Activated naive CD4-positive, alpha-beta T cell treated with anti-CD3 and anti-CD28 coated beads, Interleukin-2, amount 50 U/mL, for 16 hours (primary cell): ENCODE measurements at places on chromosomes 16 and 17.

DNA sequence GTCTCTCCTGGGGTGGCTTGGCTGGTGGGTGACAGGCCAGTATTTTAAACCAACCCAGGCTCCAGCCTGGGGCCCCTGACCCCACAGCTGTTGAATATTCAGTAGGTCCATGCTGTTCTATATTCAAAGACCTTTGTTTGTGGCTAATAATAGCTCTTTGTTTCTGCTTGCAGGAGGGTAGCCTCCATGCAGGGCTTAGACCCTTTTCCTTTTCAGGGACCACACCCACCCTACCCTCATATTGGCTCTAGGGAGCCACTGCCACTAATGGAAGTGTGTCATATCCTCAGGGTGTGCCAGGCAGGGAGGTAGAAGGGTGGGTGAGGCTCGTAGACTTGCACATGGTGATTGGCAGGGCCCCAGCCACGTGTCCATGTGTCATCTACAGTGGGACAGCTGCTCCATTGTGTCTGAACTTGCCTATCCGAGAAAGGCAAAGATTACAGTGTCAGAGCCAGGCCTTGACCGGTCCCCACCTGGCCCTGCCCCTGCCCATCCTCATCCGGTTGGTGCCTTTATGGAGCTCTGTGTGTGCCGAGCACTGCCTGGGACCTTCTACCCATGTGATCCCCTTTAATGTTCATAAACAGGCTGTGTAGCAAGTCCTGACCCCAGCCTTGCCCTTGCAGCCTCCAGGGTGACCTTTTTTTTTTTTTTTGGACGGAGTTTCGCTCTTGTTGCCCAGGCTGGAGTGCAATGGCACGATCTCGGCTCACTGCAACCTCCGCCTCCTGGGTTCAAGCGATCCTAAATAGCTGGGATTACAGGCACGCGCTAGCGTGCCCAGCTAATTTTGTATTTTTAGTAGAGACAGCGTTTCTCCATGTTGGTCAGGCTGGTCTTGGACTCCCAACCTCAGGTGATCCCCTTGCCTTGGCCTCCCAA lies 22.1 kb downstream of the TMC7 start:
- DNase-seq, result no peak

DNA sequence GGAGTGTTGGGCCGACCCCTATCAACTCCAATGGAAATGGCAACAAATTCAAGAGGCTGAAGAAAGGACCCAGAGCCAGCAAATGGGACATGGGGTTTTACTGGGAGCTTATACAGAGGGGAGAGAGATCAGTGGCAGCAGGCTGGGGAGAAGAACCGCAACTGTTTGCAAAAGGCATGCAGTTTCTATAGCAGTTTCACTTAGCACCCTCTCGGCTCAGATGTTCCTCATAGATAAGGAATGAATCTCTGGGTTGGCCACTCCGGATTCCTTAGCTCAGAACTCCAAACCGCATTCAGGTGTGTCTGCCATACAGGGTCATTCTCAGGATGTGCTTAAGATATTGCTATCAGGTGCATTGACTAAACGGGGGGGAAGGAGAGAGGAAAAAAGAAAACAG lies 71.1 kb upstream of the RPL38 start:
- DNase-seq, result no peak

- no peak for DNase-seq
These were observed 32.9 kb downstream of the PGS1 start for GRCh38 chr17:78411241-78411857.

DNA sequence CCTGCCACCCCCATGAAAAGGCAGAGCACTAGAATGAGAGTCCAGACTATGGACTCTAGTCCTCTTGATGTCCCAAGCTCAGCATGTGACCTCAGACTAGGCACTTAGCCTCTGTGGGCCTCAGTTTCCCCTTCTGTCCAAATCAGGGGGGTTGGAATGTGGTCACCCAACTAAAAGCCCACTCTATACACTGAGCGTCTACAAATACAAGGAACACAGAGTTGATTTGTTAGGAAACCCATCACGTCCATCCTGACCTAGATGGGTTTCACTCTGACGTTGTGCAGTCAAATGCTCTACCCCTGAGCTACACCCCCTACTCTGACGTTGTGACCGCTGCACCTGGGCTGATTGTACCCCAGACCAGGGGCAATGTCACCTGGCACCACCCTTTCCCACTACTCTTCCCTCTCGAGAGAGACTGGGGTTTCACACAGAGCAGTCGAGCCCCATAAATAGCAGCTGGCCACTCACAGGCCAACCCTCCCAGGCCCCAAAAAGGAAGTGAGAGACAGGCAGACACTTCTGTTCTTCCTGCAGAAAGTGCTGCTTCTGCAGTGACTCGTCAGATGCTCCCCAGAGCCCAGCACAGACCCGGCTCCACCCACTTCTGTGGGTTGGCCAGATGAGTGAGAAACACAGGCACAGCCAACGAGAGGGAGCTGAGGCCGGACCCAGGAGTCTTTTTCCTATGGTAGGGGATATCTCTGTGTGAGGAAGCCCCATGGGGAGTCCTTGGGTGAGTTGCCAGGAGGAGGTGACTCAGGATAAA lies 16.1 kb upstream of the TNFRSF13B start:
- peak; percentile 47 for DNase-seq

DNA sequence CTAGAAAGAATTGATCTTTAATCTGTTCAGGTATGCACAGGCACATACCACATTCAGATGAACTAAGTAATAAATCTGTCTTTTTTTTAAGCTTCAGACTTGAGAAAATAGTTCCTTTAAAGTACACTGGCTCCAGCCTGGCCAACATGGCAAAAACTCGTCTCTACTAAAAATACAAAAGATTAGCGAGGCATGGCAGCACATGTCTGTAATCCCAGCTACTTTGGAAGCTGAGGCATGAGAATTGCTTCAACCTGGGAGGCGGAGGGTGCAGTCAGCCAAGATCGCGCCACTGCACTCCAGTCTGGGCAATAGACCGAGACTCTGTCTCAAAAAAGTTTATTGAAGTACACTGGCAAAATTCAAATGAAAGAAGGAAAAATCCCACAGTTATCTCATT lies 111.0 kb upstream of the NETO2 start:
- DNase-seq, result no peak

DNA sequence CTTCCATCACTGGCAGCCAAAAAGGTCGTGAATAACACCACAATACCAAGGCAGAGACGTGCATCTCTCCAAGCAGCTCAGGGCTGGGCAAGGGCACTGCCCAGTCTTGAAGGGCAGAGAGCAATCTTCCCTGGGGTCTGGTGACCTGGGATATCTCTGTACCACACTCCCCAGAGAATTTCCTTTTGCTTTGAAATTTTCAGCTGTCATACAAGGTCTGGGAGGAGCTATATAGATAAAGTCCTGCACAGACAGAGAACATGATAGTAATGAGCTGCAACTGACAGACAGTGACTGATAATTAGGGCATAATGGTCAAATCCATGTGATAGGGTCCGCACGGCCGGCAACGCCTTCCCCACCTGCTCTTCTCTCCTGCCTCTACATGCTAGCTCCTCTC lies 68.2 kb downstream of the DYNLRB2 start:
- DNase-seq, result no peak

GRCh38 chr16:88458039-88458772 lies 5.1 kb downstream of the ZFPM1 start:
- DNase-seq, result no peak

DNA sequence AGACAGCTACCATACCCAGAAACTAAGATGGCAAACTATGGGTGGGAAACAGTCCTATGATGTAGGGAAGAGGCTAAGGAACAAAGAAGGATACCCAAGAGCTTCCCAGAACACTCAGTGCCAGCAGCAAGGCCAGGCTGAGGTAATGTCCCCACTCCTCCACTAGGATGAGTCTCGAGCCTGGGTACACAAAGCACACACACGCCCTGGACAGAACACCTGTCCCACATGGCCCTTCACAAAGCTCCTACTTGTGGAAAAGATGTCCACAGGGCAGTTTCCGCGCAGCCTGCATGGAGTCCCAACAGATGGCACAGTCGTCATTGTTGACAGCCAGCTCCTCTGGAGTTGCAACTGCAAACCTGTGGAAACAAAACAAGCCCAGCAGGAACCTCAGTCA lies 23.9 kb downstream of the AMFR start:
- DNase-seq, result no peak

DNA sequence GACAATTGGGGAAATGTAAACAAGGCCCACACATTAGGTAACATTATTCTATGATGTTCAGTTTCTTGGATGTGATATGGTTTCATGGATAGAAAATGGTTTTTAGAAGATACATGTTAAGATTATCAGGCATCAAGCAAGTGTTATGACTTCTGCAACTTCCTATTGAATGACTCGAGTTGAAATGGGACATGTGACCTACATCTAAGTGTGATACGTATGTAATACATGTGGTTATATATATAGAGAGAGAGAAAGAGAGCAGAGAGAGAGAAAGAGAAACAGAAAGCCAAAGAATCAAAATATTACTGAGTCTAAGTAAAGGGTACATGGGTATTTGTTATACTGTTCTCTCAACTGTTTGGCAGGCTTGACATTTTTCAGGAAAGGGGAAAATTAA lies 1.7 kb downstream of the TMEM170A start:
- DNase-seq, result no peak

- DNase-seq, result no peak
These were observed 56.1 kb upstream of the RBL2 start for GRCh38 chr16:53378138-53378537.

- DNase-seq, result no peak
These were observed at the start of gene RHBDL1 for GRCh38 chr16:674968-675883. Gene RHBDL1, plus strand, starts transcription at chr16:675671. Its CDS starts 120 bp downstream, at chr16:675791.

DNA sequence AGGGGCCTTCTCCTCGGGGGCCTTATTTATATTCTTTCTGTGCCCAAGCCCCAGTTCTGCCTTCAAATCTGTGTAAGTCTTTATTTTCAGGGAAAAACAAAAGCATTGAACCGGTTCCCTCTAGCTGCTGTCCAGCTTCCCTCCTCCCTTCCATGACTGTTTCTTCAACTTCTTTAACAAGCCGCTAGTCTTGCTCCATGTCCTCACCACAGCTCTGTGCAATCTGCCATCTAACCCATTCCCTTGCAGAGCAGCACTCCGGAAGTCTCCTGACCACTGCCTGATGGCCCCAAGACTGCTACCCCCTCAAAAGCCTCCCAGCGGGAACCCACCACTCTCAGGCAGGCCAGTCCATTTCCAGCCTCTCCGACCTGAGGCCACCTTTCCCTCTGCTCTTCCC lies 16.9 kb downstream of the EMC8 start:
- DNase-seq, result no peak

GRCh38 chr17:48996722-48997102 lies 473 bp upstream of the IGF2BP1 start:
- DNase-seq, result no peak

DNA sequence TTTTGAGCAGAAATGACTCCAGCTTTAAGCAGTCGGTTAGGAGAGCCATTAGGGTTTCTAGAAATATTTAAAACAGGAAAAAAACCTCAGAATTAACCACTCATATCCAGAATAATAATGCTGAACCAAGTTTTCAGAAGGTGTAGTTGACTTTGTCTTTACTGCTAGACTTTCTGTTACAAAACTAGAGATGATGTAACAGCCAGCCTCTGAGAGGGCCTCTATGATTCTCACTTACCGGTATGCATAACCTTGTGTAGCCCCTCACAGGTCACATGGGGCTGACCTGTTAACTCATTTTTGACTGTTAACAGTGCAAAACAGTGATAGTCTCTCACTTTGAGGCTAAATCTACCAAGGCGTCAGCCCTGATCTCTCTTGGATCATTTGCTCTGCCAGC lies 74.3 kb downstream of the TEX14 start:
- DNase-seq, result no peak

DNA sequence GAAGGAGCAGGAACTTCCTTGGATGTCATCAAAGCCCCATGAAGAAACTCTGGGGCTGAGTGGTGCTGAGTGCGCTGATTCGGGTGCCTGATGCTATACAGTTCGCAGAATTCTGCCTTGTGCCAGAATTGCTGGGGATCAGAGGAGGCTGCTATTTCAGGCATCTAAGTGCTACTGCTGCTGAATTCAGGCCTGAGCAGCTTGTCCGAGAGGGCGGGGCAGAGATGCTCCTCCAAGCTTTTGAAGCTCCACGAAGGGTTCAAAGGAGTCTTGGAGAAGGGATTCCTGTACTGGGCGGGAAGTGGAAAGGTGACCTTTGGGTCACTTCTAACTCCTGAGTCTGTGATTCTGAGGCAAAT lies 227.8 kb downstream of the CCDC182 start:
- DNase-seq, result no peak

- DNase-seq, result no peak
These were observed 59.6 kb downstream of the MAP2K6 start for GRCh38 chr17:69473841-69474831.

DNA sequence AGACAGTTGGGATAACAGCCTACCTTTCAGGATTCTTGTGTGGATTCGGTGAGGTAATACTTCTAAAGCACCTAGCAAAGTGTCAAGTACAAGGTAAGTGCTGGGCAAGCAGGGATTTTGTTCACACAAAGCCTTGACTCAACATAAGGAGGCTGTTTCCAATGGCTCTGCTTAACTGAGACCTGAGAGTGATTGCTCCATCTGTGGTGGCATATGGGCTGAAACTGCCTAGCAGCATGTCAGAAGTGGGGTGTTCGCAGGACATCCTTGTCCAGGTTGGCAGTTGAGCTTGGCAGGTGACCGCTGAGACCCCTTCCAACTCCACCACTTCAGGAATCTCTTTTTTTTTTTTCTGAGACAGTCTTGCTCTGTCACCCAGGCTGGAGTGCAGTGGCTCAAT lies 19.8 kb downstream of the IL4R start:
- no peak for DNase-seq

- DNase-seq, result no peak
These were observed 473.2 kb upstream of the SALL1 start for GRCh38 chr16:51624080-51624775.
